ENCODE measurements at places on chromosomes 6 and 20. TPM values are rescaled to one million over a fixed set of nuclear protein-coding genes. Genes with fewer than 3 reads are reported as not detected.
A peak's percentile ranks its signal among the peaks of the same experiment; 100 is the strongest.

GRCh38 chr6:24458134-24458533 lies 31.2 kb downstream of the GPLD1 start:
- DNase-seq: no peak
- H3K4me3 ChIP-seq: no peak overlapping the region
- H3K4me1 ChIP-seq: no peaks in the 10 kb centered on the region
- no peaks in the 10 kb centered on the region for H3K36me3 ChIP-seq
- no peaks in the 10 kb centered on the region for H3K27me3 ChIP-seq

GRCh38 chr20:22546344-22546743 lies 38.0 kb downstream of the FOXA2 start:
- H3K36me3 ChIP-seq: no peaks in the 10 kb centered on the region
- H3K27me3 ChIP-seq: no peaks in the 10 kb centered on the region
- no peak overlapping the region for H3K4me3 ChIP-seq
- H3K4me1 ChIP-seq: no peaks in the 10 kb centered on the region

Gene RALGAPB
- 24.1 TPM for total RNA-seq

Gene SLCO4A1
- 26.9 TPM for total RNA-seq

- H3K36me3 ChIP-seq: no peaks in the 10 kb centered on the region
- DNase-seq: no peak
- peak overlapping the region; percentile 41 for H3K27ac ChIP-seq
- H3K4me3 ChIP-seq: no peak overlapping the region
- no peaks in the 10 kb centered on the region for H3K27me3 ChIP-seq
- peaks cover 27% of the 10 kb centered on the region for H3K4me1 ChIP-seq
Measured at GRCh38 chr6:16769986-16770376, 8.7 kb upstream of the ATXN1 start.

GRCh38 chr6:3321875-3322274 lies 63.1 kb downstream of the PSMG4 start:
- no peak overlapping the region for H3K4me3 ChIP-seq
- H3K4me1 ChIP-seq: peaks cover 8% of the 10 kb centered on the region
- no peak overlapping the region for H3K27ac ChIP-seq
- DNase-seq: no peak
- no peaks in the 10 kb centered on the region for H3K36me3 ChIP-seq

Gene MSH5
- total RNA-seq: 0.35 TPM
